Activated CD8-positive, alpha-beta memory T cell treated with anti-CD3 and anti-CD28 coated beads, Interleukin-2, amount 10 ng/mL, durations not matched to agents 7 days and 5 days (primary cell): ENCODE measurements at places on chromosomes 3 and 15. TPM values are rescaled to one million over a fixed set of nuclear protein-coding genes. Genes with fewer than 3 reads are reported as not detected.

CEP19 gene
- 5.4 TPM for total RNA-seq

- H3K36me3 ChIP-seq = no peaks in the 10 kb centered on the region
- no peak for DNase-seq
- H3K27me3 ChIP-seq = peaks cover 22% of the 10 kb centered on the region
- H3K4me3 ChIP-seq = no peak overlapping the region
- no peak overlapping the region for H3K27ac ChIP-seq
Observed at GRCh38 chr3:13096356-13096755, 23.1 kb upstream of the IQSEC1 start.

FAM3D gene
- not detected for total RNA-seq

- DNase-seq = no peak
- H3K4me1 ChIP-seq = no peaks in the 10 kb centered on the region
- no peak overlapping the region for H3K4me3 ChIP-seq
- no peak overlapping the region for H3K27ac ChIP-seq
Observed at GRCh38 chr3:183754052-183754451, 56.5 kb downstream of the YEATS2 start.

HYAL1 gene
- 0.14 TPM for total RNA-seq

DNA sequence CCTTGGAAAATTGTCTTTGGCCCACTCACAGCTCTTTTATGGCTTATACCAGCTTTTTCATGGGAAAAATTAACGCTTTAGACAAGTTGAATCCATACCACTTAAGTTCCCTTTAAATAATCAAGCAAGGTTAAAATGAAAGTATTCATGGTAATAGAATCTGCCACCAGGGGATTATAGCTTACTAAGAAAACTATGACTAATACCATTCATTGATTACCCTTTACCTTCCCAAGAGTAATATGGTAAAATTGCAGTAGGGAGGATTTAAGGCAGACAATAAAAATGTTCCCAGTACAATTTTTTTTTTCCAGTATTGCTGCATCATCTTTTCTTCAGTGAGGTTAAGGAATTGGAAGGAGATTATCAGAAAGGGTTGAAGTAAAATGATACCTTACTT, 641.1 kb upstream of the NAALADL2 start:
- no peak for DNase-seq
- peaks cover 8% of the 10 kb centered on the region for H3K4me1 ChIP-seq
- H3K27me3 ChIP-seq = no peaks in the 10 kb centered on the region
- no peak overlapping the region for H3K4me3 ChIP-seq
- H3K27ac ChIP-seq = no peak overlapping the region
